ENCODE measurements at places on chromosomes 6 and 20.

- no peak for DNase-seq
Measured at GRCh38 chr6:37741757-37742400, 44.2 kb upstream of the MDGA1 start.

- DNase-seq, result no peak
Measured at GRCh38 chr6:111070105-111071005, 16.9 kb upstream of the SLC16A10 start.

- no peak for DNase-seq
Measured at GRCh38 chr6:10315034-10315433, 99.8 kb downstream of the TFAP2A start.

DNA sequence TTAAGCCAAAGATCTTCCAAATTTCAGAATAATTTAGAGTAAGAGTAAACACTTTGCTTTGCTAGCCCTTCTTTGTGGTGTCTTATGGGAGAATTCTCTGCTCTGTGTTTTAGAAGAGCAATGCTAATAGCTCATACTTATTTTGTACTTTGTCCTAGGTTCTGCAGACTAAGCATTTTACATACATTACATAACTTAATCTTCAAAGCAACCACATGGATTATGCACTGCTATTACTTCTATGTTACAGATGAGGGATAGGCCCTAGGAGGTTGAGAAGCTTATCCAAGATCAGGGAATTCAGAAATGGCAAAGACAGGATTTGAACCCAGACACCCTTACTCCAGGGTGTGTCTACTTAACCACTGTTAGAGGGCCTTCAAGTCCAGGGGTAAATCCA is 9.8 kb upstream of the CCDC170 start:
- no peak for DNase-seq

DNA sequence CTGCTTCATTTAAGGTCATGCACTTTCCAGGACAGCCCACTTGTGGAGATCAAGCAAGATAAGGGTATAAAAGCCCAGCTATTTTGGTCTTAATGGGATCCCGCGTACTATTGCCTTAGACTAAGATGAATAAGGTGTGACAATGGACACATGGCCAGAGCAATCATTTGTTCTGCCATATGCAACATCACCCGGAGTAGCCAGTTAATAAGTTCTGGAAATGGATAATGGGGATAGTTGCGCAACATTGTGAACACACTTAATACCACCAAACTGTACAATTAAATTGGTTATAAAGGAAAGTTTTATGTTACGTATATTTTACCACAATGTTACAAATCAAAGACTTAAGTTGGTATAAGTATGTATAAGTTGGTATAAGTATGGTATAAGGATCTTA is 674.5 kb downstream of the HDGFL1 start:
- no peak for DNase-seq

- DNase-seq, result no peak
Measured at GRCh38 chr6:124961777-124962638, at the start of gene RNF217. Gene RNF217 (plus strand): TSS chr6:124962437. CDS start chr6:124962545, 108 bp downstream.

GRCh38 chr6:164294047-164294784 is 879.7 kb downstream of the QKI start:
- DNase-seq, result no peak

DNA sequence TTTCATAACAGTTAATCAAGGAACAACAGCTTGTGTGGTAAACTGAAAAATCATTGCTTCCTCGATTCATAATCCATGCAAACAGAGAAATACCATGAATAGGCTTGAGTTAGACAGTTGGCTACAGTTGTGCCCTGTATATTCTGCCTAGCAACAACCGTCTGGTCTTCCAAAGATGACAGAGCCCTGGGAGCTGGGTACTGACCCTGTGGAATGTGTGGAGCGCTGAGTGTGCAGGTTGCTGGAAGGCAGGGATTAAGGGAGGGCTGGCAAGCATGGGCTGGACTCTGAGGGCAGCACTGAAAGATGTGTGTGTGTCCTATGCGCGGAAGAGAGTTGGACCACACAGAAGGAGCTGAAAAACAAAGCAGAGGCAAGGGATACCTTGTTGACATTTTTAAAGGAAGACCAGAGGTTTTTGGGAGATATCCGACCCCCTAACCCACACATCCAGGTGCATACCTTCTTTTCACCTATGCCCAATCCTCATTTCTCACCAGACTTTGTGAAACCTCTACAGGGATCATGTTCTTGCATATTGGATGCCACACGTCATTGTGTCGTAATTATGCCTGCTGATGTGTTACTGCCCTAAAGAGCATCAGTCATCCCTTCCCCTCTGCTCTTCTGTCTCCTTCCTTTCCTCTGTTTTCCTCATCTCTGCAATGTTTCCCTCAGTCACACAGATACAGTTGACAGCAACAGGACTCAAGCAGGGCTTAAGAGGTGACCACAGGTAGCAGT is 58.2 kb upstream of the VGLL2 start:
- no peak for DNase-seq

- DNase-seq, result no peak
Measured at GRCh38 chr6:28105245-28105639, 19.2 kb upstream of the ZSCAN16 start.

DNA sequence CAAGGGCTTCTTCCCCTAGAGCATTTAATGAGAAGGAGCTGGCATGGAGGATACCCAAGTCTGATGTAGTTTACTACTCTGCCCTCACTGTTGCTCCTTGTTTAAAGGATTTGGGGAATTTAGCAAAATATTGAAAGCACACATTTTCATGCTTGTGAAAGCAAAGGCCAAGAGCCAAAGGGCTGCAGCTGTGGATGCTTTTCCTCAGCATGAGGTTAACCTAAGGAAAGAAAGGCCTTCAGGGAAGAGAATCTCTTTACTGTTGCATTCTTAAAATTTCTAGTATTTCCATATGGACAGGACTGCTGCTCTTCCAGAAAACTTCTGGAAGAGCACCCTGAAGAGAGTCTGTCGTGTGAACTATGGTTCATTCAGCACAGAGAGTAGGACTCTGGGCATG is 45.9 kb upstream of the SASH1 start:
- no peak for DNase-seq

- no peak for DNase-seq
Measured at GRCh38 chr20:25654487-25654886, 30.7 kb upstream of the NANP start.

GRCh38 chr6:124991764-124992295 is 29.6 kb downstream of the RNF217 start:
- no peak for DNase-seq

GRCh38 chr6:157879034-157879872 is 56.2 kb downstream of the SNX9 start:
- DNase-seq, result no peak

GRCh38 chr20:17998446-17998845 is 29.6 kb downstream of the MGME1 start:
- DNase-seq, result no peak

DNA sequence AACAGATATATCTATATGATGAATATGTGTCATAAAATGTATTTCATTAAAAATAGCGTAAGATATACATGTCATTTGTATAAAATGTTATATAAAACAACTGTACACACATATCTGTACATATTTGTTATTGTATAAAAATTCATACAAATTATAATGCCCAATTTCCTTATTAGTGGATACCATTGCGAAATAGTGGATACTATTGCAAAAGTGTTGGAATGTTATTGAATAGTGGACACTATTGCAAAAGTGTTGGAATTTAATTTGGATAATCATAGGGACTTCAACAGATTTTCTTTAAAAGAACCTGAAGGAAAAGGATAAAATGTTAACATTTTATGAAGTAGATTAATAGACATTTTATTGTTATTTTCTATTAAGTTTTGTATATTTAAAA is 487.4 kb downstream of the HAO1 start:
- no peak for DNase-seq

- DNase-seq, result no peak
Measured at GRCh38 chr6:144277605-144278227, 7.4 kb upstream of the UTRN start.

DNA sequence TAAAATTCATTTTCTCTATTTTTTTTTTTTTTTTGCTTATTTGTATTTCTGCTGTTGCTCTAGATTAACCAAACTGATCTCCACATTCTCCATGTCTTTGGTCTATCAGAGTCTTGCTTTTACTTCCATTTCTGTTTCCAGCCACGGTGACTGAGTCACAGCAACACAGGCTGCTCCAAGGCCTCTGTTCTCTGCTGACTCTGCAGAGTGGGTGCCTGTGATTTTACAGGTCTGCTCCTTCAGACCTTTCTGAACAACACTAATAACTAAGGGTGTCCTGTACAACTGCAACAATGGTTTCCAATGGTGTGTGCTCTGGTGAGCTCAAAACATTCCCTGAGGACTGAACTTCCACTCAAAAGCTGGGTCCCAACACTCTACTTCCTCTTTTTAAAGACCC is 102.3 kb upstream of the BMP2 start:
- DNase-seq, result no peak

DNA sequence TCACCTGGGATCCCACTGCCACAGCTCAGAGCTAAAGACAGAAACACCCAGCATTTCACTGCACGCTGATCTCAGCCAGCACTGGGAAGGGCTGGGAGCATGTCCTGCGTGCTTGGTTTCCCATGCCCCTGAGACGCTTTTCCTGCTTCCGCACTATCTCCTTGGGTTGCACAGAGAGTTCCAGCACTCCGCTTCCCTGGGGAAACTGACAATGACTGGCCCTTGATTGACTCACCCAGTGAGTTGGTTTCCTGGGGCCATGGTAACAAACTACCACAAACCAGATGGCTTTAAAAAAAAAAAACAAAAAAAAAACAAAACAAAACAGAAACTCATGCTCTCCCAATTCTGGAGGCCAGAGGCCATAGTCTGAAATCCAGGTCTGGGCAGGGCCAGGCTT is 14.8 kb upstream of the MAS1L start:
- no peak for DNase-seq

DNA sequence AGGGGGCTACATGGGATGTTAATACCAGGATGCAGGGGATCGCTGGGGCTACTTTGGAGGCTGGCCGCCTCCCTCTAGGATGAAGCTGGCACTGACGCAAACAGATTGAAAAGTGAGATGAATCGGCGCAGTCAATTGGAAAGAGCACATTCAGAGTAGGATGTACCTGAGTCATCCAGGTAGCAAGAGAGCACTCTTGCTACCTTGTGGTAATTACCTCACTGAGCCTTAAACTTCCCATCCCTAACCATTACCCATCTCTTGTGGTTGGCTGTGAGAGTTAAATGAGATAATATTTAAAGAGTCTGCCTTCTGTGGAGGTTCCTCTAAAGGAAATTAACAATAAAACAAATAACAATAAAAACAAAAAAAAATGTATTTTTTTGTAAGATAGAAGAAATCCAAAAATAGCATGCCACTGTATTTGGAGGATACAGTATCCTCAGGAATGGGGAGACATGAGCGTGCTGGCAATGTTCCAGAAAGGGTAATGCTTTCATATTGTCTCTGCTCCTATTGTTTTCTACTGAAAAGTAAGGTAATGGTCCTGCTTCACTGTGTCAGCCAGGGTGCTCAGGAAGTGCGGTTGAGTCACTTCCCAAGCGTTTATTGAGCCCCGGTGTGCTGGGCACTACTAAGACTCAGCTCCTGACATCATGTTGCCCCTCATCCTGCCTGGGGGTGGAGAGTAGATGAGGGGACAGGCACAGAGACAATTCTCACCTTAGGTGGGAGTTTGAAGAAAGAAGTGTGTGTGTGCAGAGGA is 301.1 kb downstream of the EYA4 start:
- no peak for DNase-seq

DNA sequence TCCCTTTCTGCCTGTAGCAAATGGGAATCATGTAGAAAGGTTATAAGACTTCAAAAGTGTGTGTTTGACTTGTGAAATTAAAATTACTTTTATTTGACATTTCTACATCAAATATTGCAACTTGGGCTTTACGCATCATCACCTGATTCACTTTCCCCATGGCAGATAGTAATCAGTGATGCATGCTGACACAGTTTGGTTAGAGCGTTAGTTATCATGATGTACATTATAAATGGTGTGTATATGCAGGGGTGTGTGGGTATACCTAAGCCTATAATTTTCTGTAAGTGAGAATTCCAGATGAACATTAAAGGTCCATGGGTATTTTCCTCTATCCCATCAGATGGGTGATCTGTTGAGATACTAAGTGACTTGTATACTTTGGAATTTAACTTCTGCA is 141.5 kb downstream of the KLHL32 start:
- no peak for DNase-seq

GRCh38 chr6:148868314-148868713 is 121.5 kb downstream of the UST start:
- no peak for DNase-seq

GRCh38 chr6:150633486-150633834 is 33.8 kb downstream of the PLEKHG1 start:
- DNase-seq, result no peak

DNA sequence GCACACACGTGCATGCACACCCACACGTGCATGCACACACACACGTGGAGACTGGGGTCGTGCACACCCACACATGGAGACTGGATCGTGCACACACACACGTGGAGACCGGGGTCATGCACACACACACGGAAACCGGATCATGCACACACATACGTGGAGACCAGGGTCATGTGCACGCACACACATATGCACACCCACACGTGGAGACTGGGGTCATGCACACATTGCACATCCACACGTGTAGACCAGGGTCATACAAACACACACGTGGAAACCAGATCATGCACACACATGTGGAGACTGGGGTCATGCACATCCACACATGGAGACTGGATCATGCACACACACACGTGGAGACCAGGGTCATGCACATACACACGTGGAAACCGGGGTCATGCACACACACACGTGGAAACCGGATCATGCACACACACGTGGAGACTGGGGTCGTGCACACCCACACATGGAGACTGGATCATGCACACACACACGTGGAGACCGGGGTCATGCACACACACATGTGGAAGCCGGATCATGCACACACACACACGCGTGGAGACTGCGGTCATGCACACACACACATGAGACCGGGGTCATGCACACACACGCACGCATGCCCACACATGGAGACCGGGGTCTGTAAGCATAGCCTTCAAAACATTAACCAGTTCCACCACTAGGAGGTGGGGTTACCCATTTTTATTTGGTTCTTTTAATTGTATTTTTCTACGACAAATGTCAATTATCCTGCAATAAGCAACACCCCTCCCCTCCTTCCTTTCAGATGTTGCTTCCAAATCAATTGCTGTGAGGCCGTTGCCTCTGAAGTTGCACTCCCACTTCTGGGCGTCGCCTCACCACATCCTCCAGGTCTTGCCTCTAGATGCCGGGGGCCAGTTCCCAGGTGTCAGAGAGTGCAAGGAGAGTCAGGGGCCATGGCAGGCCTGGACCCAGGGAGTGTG is 95.8 kb downstream of the TMEM242 start:
- no peak for DNase-seq

DNA sequence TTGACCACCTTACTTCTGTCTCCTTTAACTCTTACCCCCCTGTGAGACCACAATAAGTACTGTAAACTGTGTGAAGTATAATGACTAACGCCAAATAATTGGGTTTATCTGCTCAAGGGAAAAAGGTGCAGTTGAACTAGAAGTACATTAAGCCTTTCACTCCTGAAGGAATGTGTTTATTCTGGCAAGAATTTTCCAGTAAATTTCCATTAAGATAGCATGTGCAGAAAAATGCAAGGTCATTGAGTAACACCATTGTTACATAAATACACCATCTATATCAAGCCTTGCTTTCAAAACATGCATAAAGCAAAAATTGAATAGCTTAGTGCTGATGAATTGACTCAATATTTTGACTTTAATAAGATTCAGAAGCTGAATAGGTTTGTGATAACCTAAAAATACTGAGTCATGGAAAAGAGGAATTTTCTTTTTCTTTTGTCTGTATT is 65.4 kb downstream of the ARHGAP18 start:
- no peak for DNase-seq

GRCh38 chr20:56453352-56453751 is 15.1 kb upstream of the RTF2 start:
- DNase-seq, result no peak

- DNase-seq, result no peak
Measured at GRCh38 chr6:45424451-45424861, 46.7 kb upstream of the SUPT3H start.

Data from activated gamma-delta T cell treated with Interleukin-2 at 50 U/mL for 16 hours (primary cell).